ENCODE measurements at places on chromosomes 3 and 15.

DNA sequence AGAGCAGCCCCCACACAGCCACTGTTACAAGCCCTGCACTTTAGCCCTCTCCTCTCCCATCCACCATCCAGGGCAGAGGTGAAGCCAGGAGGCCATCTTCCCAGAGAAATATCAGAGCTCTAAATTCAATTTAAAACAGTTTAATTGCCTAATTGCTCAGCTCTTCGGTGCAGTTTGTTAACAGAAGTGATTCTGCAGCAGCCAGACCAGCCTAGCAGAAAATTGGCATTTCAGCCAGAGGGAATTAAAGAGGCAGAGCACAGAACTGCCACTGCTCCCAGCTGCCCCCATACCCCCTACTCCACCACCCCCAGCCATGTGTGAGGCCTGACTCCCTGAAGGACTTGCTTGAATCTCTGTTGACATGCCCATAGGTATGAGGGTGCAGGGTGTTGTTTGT is 38.5 kb downstream of the TPRA1 start:
- DNase-seq: no peak

DNA sequence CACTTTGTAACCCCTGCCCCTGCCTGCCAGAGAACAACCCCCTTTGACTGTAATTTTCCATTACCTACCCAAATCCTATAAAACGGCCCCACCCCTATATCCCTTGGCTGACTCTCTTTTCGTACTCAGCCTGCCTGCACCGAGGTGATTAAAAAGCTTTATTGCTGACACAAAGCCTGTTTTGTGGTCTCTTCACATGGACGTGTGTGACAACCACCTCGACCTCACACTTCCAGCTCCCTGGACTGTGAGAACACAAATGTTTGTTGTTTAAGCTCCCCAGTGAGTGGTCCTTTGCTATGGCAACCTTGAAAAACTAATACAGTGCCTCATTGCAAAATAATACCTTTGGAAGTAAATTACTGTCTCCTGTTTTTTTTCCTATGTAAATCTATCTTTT is 299.2 kb upstream of the POU1F1 start:
- no peak for DNase-seq

DNA sequence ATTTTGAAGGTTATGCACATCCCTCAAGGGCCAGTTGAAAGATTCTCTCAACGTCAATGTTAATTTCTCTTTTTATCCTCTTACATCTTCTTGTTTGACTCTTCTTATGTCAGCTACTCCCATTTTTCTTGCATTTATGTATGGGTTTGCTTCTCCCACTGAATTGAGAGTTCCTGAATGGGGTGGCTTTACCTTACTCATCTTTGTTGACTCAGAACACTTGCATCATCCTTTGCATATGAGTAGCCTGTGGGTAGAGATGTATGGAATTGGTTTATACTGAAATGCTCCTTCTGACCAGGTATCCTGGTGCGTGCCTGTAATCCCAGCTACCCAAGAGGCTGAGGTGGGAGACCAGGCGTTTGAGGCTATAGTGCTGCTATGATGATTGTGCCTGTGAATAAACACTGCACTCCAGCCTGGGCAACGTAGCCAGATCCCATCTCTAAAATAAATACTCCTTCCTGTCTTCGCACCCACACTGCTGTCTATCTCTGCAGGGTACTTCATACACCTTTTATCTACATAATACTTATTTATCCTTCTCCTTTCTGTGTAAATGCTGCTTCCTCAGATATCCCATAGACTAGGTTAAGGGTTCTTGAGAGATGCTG is 123.6 kb upstream of the DPH6 start:
- no peak for DNase-seq

GRCh38 chr3:49248840-49249227 is 28.2 kb downstream of the C3orf62 start:
- DNase-seq: no peak

GRCh38 chr3:150249779-150250470 is 158.2 kb upstream of the TSC22D2 start:
- no peak for DNase-seq

DNA sequence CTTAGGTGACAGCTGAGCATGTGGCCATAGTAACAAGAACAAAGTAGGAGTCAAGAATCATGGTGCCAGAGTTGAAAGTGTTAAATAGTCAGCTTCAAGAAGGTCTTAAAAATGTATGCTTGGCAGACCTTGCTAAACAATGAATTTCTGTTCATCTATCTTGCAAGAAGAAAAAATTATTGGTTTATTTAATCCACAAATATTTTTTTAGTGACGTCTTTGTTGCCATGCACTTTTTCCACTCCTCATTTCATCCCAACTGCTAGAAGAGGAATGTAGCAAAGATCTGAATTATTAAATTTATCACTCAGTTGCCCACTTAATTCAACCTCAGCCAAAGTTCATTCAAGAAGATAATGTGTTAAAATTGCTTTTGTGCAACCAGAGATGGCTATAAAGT is 3.2 kb upstream of the SLC4A7 start:
- DNase-seq: no peak

- no peak for DNase-seq
Measured at GRCh38 chr15:51367322-51367976, 26.0 kb downstream of the GLDN start.

DNA sequence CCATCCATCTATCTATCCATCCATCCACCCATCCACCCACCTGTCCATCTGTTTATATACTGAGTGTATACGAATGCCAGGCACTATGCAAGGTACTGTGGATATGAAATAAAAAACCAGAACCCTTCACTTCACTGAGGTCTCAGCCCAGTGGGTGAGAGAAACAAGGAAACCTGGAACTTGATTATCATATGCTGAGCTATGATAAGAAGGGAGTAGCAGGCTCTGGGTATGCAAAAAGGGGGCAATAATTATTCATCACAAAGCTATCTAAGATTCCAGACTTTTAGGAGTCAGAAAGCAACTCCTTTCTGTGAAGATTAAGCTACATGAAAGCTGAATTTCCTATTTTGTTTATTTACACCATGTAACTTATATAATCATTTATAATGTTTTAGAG is 327.7 kb upstream of the IL12A start:
- no peak for DNase-seq

- no peak for DNase-seq
Measured at GRCh38 chr3:155080692-155081091, 573 bp downstream of the MME start.

DNA sequence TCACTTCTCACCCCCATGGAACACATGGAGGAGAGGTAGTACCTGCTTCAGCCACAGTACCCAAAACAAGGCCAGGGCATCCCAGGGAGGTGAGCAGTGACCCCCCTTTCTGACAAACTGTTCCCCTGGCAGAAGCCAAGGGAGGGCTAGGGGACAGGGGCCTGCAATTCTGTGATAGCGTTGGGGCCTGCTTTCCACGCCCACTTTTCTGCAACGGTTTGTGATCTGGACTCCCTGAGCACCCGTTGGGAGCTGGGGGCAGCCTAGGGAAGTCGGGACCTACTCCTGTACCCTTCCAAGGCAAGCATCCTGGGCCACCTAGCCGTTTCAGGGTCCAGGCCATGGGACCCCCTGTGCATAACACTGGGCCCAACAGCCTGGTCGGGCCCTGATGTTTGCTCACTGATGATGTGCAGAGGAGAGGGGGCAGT is 996 bp upstream of the DNAJA4 start:
- DNase-seq: no peak

DNA sequence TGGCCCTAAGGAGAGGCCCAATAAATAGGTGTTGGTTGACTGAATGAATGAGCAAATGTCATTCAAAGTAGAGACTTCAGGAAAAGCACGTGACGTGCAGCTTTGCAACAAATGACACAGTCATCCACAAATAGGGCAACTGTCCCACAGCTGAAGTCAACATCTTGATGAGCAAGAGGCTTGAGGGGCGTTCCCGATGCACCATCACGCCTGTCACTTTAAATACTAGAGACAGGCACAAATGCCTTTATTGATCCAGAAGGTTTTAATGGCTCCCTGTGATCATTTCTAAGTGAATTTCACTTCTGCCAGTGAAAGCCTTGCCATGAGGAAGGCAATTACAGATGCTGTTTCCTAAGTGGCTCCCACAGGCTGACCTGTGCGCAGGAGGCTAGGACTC is 43.6 kb downstream of the ABTB1 start:
- no peak for DNase-seq

DNA sequence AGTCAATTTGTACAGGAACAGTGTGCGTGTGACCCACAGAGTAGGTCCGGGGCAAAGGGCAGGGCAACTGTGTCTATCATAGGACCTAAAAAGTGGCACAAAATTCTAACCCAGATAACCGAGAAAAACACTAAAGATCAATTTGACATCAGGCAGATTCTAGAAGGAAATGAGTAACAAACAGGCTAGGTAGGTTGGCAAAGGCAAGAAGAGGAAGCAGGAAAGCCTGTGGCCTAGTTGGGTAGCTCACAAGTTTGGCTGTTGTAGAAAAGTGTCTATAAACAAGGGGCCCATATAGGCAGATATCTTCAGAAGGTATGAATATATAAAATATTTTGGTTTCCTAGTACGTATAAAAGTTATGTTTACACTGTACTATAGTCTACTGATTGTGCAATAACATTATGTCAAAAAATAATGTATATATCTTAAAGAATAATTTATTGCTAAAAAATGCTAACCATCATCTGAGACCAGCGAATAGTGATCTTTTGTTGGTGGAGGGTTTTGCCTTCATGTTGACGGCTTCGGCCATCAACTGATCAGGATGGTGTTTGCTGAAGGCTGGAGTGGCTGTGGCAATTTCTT is 13.3 kb upstream of the OR5K1 start:
- no peak for DNase-seq

DNA sequence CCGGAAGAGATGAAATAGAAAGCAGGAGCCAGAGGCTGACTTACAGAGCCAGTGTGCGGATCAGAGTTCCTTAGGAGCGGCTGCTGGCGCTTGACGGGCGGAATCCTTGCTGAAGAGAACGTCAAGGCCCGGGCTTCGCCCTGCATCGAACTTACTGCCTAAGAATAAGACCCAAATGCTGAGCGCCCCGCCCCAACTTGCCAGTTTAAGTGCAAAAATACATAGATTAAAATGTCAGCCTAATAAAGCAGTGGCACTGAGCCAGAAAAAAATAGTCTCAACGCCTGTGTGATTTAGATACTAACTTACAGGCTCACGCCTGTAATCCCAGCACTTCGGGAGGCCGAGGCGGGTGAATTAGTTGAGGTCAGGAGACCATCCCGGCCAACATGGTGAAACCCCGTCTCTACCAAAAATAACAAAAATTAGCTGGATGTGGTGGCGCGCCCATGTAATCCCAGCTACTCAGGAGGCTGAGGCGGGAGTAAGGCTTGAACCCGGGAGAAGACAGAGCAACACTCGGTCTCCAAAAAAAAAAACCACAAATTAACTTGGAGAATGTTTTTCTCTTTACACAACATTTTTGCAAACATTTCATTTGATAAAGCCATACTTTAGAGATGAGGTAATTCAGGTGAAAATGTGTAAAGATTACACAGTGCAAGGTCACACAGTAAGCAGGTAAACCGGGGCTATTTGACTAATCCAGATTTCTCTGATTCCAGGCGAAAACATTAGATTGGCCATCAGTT is 1.2 kb upstream of the UBP1 start:
- DNase-seq: no peak

DNA sequence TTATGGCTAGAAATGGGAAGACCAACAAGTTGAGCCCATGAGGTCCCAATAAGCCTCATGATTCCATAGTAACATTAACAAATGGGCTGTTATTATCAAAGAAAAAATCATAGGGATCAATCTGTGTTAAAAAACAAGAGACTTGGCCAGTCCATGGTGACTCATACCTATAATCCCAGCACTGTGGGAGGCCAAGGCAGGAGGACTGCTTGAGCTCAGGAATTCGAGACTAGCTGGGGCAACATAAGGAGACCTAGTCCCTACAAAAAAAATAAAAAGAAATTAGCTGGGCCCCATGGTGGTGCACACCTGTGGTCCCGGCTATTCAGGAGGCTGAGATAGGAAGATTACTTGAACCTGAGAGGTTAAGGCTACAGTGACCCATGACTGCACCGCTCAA is 124.8 kb downstream of the DMXL2 start:
- DNase-seq: no peak

DNA sequence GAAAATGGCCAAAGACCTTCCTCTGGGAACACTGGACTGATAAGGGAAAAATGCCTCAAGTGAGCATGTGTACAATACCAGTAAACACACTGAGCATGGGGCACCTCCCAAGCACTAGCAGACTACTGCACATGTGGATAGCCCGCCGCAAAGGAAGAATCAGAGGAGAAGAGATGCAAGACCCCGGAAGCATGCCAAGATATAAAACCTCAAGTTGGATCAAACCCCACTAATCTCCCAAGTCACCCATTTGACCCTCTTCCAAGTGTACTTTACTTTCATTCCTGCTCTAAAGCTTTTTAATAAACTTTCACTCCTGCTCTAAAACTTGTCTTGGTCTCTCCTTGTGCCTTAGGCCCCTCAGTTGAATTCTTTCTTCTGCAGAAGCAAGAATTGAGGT is 121.1 kb upstream of the PLAAT1 start:
- no peak for DNase-seq

DNA sequence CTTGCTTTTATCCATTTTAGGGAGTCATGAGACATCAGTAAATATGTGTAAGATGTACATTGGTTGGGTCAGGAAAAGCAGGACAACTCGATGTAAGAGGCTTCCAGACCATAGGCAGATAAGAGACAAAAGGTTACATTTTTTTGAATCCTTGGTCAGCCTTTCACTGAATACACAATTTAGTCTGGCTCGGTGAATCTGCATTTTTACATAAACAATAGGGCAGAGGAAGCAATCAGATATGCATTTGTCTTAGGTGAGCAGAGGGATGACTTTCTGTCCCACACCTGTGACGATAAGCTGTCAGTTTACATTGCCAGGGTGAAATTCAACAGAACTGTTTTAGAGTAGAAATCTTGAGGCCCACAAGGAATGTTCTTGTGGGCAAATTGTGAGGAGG is 20.6 kb downstream of the NPAP1 start:
- DNase-seq: no peak

DNA sequence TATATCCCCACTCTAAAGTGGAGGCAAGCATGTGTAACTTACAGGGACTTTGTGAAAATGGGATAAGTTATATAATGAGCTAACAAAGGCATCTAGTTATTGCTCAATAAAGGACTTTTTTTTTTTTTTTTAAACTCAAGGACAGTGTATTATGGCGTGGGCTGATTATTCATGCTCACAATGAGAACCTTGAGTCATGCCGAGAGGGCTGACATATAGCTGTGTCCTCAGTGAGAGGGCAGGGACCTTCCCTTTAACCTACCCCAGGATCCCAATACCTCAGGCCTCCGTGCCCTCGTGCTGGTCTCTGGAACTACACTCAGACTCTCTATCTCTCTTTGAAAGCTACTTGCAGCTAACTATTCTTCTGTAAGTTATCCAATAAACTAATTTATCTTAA is 319.9 kb upstream of the ICE2 start:
- DNase-seq: peak; percentile 46

DNA sequence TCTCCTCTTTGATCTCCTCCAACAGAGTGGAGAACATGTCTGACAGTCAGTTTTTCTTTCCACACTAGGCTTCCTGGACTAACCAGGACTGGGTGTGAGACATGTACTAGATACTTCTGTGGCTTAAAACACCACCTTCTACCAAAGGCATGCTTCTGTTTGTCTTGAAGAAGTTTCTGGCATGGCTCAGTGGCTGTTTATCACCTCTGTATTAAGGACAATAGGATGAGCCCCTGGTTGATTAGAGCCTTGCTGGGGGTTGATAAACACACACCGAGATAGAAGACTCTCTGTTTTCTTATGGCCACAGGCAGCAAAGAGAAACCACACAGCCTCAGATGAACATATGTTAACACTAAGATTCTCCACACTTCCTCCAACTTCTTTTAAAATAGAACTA is 40.5 kb downstream of the SV2B start:
- no peak for DNase-seq
